ENCODE measurements at places on chromosomes 7 and 10. TPM values are rescaled to one million over a fixed set of nuclear protein-coding genes. Genes with fewer than 3 reads are reported as not detected.

Gene ZNF518A
- total RNA-seq = 19.4 TPM

Gene DYNC1I1
- 2.5 TPM for total RNA-seq

Gene LIPN
- total RNA-seq = 0.09 TPM

Gene GSTK1
- 130 TPM for total RNA-seq

Gene OR2A42
- total RNA-seq = not detected

Gene CFAP69
- total RNA-seq = 0.47 TPM

Gene UCMA
- total RNA-seq = 0.52 TPM
